ENCODE measurements at places on chromosomes 7 and 10. TPM values are rescaled to one million over a fixed set of nuclear protein-coding genes. Genes with fewer than 3 reads are reported as not detected.

Gene CDK1
- 199 TPM for total RNA-seq

Gene FXYD4
- total RNA-seq, result not detected

Gene ODAD2
- not detected for total RNA-seq

Gene LOXL4
- total RNA-seq, result 3.7 TPM

Gene PIK3CG
- not detected for total RNA-seq

Gene PLXNA4
- total RNA-seq, result 0.58 TPM

Gene CPED1
- 0.23 TPM for total RNA-seq

Gene PDLIM1
- total RNA-seq, result 417 TPM

Gene UPK3B
- total RNA-seq, result 9.1 TPM

Gene VGF
- 1.3 TPM for total RNA-seq

Gene OR13A1
- not detected for total RNA-seq

Gene ARHGAP22
- 13.5 TPM for total RNA-seq

Gene TMEM139
- total RNA-seq, result 26.2 TPM

Gene INSYN2A
- not detected for total RNA-seq

Gene LIPM
- not detected for total RNA-seq

Gene SEMA4G
- total RNA-seq, result 81.2 TPM

Gene TEX36
- total RNA-seq, result not detected

Gene VPS50
- 38.7 TPM for total RNA-seq

Gene AGR3
- total RNA-seq, result 3.1 TPM
